ENCODE measurements at places on chromosomes 3 and 15.

DNA sequence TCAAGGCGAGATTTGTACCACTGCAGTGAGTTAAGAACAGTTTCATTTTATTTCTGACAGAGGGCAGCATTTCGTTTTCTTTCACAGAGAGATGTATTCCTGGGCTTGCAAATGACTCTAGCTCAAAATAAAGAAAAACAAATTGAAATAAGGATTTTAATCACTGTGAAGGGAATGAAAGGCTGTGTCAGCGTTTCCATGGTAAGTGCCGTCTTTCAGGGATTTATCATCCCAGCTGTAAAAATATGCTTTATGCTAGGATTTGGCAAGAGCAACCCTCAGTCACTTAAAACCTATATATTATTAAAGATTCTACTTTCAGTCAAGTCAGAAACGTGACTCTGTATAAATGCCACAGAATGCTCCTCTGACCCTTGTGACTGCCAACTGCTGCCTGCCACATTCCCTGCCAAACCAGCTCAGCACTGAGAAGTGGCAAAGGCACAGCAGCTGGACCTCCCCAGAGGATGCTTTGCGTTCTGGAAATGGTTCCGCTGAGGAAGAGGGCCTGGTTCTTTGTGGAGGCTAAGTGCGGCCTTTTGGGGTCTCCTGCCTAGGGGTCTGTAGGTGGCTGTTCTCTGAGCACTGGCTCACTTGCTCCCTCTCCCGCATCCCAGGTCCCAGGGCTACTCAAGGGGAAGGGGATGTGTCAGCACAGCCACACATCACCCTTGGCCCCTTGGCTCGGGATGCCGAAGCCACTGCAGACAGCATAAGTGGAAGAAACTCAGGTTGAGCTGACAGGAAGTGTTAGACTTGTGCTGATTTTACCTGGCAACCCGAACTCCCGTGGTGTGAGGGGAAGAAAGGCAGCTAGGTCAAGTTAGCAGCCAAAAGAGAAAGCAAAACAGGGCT, 56.6 kb upstream of the POMGNT2 start:
- peak; percentile 42 for DNase-seq

GRCh38 chr3:13846238-13846637, 33.6 kb downstream of the WNT7A start:
- no peak for DNase-seq

GRCh38 chr15:52651114-52651513, 28.1 kb downstream of the ATOSA start:
- no peak for DNase-seq

DNA sequence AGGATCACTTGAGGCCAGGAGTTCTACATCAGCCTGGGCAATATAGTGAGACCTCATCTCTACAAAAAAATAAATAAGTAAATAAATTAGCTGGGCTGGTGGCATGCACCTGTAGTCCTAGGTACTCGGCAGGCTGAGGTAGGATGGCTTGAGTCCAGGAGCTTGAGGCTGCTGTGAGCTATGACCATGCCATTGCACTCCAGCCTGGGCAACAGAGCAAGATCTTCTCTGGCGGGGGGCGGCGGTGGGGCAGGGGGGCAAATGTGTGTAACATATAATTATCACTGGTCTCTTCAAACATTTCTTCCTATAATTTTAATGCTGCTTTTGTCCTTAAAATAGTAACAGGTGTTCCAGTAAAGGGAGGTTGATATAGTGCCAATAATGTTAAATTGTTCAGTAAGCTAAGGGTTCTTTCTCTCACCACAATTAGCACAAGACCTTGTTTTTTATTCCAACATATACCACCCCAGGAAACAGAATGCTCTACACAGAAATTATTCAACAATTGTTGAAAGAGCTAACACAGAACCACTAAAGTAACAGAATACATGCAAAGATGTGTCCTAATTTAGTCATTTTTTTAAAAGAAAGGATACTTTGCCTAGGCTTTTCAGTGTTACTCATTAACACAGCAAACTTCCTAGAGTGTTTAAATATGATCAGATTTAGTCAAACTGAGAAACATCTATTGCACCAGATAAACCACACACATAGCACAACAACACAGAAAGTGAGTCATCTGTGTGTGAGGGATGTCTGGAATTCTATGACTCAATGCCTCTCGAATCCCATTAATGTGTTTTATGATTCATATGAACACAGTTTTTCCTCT, 29.1 kb downstream of the ANKRD28 start:
- DNase-seq = peak; percentile 89

DNA sequence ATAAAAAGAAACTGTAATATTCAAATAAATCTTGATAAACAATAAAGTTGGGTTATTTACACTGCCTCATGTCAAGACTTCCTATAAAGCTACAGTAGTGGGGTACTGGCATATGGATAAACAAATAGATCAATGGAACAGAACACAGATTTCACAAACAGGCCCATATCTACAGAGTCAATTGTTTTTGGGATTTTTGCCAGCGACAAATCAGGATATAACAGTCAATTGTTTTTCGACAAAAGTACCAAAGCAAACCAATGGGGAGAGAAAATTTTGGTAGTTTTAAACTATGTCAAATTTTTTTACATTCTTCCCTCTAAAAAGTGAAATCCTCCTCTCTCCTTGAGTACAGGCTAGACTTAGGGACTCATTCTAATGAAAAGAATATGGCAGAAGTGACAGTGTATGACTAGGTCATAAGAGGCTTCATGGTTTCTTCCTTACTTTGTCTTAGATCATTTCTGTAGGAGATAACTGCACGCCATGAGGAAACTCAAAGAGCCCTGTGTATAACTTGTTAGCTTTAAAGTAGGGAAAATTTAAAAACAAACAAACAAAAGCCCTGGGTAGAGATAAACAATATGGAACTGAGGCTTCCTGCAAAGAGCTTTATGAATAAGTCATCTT, 16.9 kb downstream of the IP6K1 start:
- DNase-seq = no peak

- peak; percentile 18 for DNase-seq
Measured at GRCh38 chr3:189849262-189849661, 218.1 kb downstream of the TP63 start.

DNA sequence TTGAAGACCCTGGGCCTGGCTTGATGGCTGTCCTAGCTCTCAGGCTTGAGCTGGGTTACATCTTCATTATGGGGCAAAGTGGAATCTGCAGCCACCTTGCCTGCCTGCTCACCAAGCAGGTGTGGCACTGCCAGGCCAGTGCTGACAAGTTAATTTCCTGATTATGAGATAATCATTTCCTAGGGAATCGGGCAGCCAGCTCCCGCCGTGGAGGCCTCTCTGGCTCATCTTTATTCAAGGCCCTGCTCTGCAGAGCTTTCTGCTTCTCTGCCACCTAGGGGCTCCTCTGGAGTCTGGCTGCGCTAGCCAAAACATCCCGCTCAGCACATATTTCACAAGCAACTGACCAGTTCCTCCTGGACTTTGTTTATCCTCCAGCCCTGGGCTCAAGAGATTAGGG, 9.9 kb downstream of the LOXL1 start:
- DNase-seq = no peak

DNA sequence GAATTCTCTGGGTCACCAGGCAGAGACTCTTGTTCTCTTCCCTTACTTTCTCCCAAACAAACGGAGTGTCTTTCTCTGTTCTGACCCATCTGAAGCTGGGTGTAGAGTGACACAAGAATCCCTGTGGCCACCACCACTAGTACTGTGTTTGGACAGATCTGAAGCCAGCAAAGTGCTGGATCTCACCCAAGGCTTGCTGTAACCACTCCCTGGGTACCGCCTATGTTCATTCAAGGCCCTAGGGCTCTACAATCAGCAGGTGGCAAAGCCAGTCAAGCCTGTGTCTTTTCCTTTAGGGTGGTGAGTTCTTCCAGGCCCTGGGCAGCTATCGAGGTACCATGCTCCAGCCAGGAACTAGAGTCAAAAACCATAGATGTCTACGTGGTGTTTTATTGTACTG, 149.2 kb upstream of the CTNNB1 start:
- DNase-seq = no peak

GRCh38 chr3:106176734-106177133, 307.9 kb upstream of the CBLB start:
- DNase-seq = no peak

Measured in brain microvascular endothelial cell (primary cell).